ENCODE measurements at places on chromosomes 7 and 10. TPM values are rescaled to one million over a fixed set of nuclear protein-coding genes. Genes with fewer than 3 reads are reported as not detected.

Gene UBE2H
- 57.9 TPM for total RNA-seq

Gene HOXA4
- not detected for total RNA-seq

Gene SEMA3C
- not detected for total RNA-seq

Gene CFTR
- not detected for total RNA-seq

Gene TAS2R5
- 0.91 TPM for total RNA-seq

Gene ELN
- not detected for total RNA-seq

GRCh38 chr10:17854044-17854652, 45.0 kb downstream of the MRC1 start:
- no peak for DNase-seq

DNA sequence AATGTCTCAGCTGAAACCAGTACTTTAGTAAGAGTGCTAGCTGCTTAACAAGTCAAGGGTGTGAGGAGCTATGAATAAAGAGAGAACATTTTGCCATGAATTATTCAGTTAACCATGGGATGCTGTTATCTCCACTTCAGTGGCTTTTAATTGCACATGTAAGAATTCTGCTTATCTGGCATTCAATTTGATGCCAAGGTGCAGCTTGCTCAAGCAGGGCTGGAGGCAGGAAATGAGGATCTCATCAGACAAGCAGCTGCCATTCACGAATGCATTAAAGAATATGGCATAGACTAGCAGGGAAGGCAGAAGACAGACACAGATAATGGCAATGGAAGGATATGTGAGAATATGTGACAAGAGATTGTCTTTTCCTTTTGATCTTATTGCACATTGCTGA, 697.8 kb downstream of the NRG3 start:
- DNase-seq, result no peak

DNA sequence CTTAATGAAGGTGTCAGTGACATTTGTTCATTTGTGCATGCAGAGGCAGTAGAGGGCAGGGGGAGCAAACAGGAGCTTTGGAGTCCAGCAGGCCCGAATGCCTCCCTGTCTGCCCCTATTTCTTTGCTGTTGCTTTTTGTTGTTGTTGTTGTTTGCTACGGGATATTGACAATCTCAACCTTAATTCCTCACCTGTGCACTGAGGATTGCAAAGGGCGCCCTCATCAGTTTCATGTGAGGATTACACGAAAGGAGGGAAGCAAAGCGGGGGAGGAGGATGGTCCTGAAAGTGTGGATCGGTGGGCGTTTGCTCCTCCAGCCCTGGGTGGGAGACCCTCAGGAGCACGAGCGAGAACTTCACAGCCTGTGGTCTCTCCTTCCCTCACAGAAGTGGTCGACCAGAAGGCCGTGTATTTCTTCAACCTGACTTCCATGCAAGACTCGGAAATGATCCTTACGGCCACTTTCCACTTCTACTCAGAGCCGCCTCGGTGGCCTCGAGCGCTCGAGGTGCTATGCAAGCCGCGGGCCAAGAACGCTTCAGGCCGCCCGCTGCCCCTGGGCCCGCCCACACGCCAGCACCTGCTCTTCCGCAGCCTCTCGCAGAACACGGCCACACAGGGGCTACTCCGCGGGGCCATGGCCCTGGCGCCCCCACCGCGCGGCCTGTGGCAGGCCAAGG, 9.6 kb downstream of the GDF10 start:
- DNase-seq, result no peak

DNA sequence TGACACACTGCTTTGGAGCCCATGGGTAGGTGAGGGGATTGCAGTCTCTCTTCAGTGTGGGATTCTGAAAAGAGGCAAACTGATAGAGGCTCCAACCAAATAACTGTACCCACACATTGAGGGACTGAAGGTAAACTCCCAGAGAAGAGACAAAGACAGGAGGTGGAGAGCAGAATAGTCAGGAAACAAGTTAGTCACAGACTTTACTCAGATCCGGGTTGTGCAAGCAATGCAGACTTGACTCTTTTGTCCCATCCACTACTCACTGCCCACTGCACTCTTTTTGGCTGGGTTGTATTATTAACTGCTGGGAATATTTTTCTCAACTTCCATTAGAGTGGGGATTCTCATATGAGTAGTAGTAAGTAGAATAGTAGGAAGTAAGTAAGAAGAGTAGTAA, 152.7 kb downstream of the NRG3 start:
- DNase-seq, result no peak

DNA sequence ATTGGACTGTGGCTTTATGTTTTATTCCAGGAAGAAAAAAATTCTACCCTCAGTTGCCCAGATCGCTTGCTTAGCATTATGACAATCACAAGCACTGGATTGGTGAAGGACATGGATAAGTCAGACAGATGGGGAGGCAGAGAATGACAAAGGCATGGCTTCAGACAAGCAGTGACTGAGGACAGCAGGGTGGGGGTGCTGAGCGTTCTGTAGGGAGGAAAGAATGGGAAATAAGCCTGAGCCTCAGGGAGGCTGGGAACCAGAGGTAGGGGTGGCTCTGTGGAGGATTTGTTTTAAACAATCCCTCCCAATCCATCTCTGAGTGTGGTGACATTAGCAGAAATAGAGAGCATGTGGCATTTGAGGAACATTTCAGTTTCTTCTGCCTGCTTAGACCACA, 896.9 kb downstream of the CCSER2 start:
- no peak for DNase-seq

- DNase-seq, result no peak
Measured at GRCh38 chr7:47071866-47072265, 510.0 kb downstream of the TNS3 start.

DNA sequence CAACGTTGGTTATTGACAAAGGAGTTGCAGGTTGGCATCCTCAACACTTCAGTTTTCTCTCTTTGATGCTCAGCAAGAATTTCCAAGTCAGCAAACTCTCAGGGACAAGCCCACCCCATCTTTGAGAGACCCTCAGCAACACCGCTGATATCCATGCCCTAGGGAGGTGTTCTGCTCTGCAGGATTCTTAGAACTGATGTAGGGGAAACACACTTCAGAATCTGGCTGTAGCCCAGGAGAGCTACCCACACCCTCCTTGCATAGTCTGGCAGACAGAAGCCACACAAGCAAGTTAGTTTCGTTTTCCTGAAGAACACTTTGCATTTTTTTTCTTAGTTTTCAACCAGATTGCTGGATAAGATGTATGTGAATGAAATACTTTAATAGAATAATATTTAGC, 822 bp downstream of the SAMD9L start:
- DNase-seq, result peak; percentile 54

GRCh38 chr7:127935847-127936376, 95.3 kb downstream of the LRRC4 start:
- no peak for DNase-seq

DNA sequence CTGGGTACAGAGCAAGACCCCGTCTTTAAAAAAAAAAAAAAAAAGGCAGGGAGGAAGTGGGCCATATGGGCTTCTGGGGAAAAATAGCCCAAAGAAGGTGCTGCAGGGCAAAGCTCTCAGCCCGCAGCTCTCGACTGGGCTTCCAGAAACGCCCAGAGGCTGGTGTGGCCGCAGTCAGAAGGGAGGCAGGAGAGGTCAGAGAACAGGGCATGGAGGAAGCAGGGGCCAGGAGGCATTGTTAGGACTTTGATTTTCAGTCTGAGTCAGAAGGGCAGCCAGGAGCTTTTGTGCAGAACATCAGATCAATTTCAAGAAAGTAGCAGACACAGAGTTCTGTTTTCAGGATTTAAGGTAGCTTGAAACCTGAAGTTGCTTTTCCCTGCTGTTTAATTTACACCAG, 35.3 kb upstream of the CYTH3 start:
- DNase-seq, result no peak

- no peak for DNase-seq
Measured at GRCh38 chr10:100579261-100580090, 43.7 kb downstream of the HIF1AN start.

DNA sequence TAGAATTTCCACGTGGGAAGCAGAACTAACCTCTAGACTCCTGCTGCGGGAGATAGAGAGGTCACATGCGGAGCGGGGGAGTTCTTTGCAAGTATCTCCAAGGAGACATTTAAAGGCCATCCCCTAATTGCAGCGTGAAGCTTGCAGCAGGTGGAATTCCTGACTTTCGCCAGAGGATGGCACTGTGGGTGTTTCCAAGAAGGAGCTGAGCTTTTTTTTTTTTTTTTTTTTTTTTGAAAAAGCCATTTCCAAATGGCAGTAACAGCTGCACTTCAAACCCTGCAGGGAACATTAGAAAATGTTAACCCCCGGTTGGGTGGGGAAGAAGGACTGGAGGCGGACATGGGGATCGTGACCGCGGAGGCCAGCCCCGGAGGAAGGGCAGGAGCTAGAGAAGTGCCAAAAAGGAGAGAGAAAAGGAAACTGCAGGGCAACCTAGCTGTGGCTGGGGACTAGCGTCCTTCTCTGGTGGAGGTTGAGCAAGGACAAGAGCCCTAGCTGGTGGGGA, 487.7 kb downstream of the TYW1 start:
- peak; percentile 16 for DNase-seq

Measured in activated CD4-positive, alpha-beta memory T cell treated with anti-CD3 and anti-CD28 coated beads, Interleukin-2, amount 10 ng/mL, durations not matched to agents 7 days and 5 days (primary cell).